MV-4-11 (cell line): ENCODE measurements at places on chromosomes 7 and 10.

DNA sequence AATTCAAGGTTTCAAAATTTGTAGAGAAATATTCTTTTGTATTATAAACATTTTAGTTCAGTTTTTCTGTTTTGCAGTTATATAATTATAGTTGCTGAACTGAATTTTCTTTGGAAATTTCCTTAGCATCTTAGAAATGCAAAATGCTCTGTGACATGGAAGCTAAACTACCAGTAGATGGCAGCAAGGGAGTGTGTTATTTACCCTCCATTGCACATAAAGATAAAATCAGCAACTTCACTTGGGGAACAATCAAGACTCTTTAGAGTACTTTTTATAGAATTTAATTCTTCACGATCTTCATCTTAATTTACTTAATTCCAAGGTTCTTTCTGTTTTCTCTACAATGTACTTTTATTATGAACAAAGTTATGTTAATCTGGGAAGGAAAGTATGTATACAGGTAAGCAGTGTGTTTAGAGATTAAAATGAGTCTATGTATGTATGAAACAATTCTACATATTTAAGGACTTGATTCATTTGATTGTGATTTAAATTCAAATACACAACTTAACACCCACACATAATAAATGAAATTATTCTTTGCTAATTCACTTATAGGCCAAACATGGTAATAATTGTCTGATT, 404.2 kb downstream of the THSD7A start:
- peak; percentile 68 for DNase-seq

DNA sequence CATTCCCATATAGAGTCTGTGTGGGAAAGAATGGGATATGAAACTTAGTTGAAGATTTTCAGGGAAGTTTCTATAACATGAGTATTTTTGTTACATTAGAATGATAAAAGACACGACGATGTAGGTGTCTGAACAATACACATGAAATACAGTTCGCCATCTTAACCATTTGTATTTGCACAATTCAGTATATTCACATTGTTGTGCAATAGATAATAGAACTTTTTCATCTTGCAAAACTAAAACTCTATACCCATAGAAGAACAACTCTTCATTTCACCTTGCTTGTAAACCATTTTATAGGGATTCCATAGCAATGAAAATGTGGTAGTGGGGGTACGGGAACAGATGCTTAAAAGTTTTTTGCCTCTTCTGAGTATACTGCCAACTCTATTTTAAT, 32.8 kb downstream of the SLC39A12 start:
- no peak for DNase-seq

DNA sequence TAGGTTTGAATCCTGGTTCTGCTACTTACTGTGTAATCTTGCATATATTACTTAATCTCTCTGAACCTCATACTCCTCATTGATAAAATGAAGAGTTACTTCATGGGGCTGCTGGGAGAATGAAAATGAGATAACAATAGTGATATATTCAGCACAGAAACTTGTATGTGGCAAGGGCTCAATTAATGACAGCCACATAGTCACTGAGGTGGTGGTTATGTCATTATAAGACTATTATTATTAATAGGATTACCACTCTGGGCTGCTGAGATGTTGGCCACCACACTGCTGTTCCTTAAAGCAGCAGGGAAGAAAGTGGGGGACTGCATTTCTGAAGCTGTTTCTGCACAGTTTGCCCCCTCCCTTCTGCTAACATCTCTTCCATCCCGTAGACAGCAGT, 100.4 kb upstream of the PDLIM1 start:
- DNase-seq: no peak

DNA sequence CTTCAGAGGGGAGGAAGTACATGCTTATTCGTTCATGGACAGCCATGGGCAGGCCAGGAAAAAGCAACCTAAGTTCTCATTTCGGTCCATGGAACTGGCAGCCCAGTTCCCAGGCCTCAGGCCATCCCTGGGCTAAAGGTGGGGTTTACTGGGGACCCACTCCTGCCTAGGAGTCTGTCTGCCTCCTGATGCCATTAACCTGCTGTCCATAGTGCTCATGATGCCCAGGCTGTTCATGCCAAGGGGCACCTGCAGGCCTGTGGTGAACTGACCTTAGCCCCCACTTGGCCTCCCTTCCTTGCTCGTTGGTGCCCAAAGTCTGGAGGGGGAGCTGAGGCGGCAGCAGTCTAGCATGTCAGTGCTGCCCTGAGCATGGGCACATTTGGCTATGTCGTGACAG, 450.2 kb upstream of the MBL2 start:
- no peak for DNase-seq

- no peak for DNase-seq
These were observed 175.3 kb downstream of the RAPGEF5 start for GRCh38 chr7:22181663-22182062.

DNA sequence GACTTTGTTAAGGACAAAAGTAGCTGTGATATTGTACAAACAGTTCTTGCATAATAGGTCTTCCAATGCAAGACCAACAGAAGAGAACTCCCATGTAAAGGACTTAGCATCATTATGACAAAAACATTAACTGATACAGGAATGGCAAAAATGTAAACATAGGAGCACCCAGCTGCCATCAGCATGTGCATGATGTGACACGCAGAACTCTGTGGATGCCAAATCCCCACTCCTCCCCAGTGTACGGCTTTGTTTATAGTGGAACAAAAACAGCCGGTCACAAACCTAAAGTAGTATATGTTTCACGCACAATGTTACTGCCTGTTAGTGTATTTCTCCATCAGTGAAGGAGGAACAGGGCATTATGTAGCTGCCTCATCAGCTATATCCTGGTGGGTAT, 316.0 kb upstream of the AOAH start:
- no peak for DNase-seq

GRCh38 chr7:19079066-19079465, 38.4 kb downstream of the TWIST1 start:
- no peak for DNase-seq

GRCh38 chr7:73812996-73813395, 17.8 kb upstream of the CLDN4 start:
- DNase-seq: no peak

- DNase-seq: no peak
These were observed 200.1 kb upstream of the CELF2 start for GRCh38 chr10:10817609-10818008.

DNA sequence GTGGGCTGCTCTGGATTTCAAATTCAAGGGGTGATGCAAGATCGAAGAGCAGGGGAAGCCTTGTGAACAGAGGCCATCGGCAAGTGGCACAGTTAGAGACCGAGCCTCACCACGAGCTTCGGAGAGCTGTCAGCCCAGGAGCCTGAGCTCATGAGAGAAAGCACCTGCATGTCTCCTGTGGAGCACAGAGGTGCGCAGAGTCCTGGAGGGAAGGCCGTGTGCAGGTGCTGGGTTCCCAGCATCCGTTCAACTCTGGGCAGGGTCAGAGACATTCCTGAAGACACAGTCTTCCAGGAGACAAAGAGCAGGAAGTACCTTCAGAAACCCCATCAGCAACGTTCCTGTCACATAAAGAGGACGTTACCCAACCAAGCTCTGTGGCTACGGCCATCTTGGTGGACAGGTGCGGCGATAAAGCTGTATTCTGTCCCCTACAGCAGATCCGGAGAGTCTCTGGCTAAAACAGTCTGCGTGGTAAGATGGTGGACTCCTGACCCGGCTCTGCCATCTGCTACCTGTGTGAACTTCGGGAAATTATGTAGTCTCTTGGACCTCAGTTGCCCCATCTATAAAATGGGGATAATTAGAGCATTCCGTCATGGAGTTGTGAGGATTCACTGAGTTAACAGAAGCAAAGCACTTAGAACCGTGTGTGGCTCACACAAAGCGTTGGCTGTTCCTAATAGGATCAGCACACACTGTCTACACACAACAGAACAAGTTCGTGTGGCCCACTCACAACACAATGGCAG, 40.6 kb downstream of the NOD1 start:
- no peak for DNase-seq

GRCh38 chr10:11685787-11686218, 56.4 kb upstream of the ECHDC3 start:
- DNase-seq: peak; percentile 91

GRCh38 chr7:29414216-29414615, 149.4 kb upstream of the PRR15 start:
- no peak for DNase-seq

GRCh38 chr10:112373912-112374338, at the start of gene ACSL5:
Gene ACSL5 (plus strand): TSS chr10:112374116. CDS start chr10:112394947, 20,831 bp downstream.
- DNase-seq: no peak

DNA sequence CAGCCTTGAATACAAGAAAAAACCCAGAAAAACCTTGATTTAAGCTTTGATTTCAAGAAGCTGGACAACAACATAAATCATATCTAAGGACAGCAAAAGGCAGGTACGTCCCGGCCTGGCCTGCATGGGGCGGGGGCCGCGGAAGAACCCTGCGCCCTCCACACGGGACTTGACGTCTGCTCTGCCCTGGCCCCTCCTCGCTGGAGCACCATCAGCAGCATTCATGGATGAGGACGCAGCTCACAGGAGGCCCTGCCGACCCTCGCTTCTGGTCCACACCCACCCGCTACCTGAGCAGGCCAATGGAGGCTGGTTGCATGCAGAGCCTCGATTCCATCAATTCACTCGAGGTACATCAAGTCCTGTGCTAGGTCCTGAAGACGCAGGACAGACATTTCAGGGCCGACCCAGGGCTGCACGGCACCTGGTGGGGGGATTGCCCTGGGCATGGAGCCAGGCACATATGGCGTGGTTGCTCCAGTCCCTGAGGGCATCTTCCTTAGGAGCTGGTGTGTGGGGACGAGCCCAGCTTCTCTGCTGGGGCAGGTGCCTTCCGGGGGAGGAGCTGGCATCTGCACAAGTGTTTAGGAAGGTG, 63.1 kb upstream of the NKX6-2 start:
- DNase-seq: no peak

DNA sequence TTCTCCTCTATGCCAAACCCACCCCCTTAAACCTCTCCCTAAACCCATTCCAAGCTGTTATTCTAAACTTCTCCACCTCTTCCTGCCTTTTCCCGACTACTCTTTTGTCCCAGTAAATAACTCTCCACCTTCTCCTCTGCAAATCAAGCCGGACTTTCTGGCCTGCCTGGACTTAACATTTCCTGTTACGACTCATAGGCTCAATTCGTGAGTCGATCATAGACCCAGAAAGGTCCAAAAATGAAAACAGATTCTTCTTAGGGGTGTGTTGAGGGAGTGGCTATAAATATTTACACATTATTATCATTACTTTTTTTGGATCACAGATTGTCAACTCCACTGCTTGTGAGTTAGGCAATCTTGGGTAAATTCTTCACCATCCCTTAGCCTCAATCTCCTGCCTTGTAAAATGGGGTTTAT, 59.0 kb upstream of the HABP2 start:
- no peak for DNase-seq

DNA sequence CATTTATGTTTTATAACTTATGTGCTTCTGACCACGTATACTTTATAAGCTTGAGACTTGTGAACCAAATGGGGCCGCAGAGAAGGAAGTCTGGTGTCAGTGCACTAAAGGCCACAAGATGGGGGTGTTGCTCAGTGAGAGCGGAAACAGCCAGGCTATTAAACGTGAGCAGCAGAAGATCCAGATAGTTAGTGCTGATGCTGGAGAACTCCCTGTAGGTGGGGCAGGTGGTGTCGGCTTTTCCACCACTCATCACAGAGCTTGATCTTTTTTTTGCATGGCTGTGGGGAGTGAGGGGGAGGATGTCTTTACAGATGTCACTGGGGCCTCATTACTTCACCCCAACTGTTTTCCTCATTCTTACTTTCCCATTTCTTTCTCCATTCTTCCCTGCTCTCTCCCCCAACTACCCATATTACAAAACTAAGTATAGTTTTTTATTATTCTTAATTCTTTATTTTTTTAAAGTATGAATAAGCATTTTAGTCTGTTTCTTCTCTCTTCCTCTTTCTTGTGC, 34.7 kb downstream of the ACADSB start:
- DNase-seq: peak; percentile 59

DNA sequence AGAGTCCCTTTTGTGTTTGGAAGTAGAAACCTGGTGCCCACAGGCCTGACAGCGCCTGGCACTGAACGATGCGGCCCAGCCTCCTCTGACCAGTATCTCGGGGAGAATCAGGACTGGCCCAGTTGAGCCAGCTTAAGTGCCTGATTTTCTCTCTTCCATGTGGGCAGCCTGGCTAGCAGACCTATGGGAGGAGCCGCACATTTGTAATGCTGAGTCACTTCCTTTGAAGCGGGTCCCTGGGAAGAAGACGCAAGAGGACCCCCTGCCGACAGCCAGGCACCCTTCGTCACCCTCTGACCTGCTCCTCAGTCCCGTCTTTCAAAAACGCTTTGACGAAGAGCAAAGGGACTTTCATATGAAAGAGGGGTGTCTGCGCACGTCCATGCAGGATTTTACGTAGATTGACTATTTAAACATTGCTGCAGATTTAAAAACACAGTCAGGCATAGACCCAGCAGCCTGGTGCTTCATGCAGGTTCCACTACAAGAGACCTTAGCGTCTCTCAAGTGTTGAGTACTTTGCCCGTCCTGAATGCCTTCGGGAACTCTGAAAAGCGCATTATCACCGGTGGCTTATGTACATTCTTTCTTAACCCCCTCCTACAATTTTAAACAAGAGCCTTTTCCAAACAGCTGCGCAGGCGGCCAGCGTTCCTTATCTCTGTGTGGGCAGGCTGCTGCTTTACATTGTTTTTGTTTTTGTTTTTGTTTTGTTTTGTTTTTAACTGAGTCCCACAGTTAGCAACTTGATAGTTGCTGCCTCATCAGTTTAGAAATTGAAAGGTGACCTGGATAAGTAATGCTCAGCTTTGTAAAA, 36.5 kb upstream of the AP5Z1 start:
- peak; percentile 75 for DNase-seq

DNA sequence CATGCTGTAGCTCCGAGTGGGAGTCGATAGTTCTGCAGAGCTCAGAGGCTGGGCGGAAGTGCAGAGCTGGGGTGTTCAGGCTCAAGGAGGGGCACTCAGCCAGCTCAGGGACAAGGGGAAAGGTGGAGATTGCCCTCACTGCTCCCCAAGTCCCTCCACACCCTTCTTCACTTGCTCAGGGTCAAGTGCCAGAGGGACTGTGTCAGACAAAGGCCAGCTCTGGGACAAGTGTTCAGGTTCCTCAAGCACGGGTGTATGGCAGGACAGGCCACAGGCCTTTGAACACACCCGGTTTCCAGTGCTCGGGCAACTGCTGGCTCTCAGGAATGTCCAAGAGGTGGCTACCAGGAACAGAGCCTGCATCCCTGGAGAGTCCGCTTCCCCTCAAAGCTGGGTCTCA, 293.0 kb upstream of the PODXL start:
- no peak for DNase-seq

GRCh38 chr10:14409856-14410458, 79.2 kb upstream of the FRMD4A start:
- no peak for DNase-seq

GRCh38 chr10:7587168-7587864, 79.5 kb downstream of the ITIH5 start:
- no peak for DNase-seq

GRCh38 chr10:67861750-67862432, 22.6 kb upstream of the SIRT1 start:
- no peak for DNase-seq

DNA sequence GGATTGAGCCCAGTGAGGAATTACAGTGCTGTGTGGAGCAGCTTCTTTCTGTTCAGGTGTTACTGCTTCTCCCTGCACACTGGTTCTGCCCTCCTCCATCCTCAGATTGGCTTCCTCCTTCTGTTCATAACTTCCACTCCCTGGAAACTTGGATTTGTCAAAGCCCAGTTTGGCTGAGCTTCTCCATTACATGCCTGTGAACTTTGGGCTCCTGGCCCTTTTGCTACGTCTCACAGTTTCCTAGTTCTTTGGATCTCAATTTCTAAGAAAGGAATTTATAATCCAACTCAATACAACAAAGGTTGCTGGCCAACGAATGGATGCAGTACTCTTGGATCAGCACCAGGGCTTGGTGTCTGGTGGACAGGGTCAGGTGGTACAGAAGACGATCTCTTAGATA, 318.1 kb downstream of the RPS24 start:
- no peak for DNase-seq

GRCh38 chr10:16949816-16950215, 132.6 kb upstream of the RSU1 start:
- DNase-seq: no peak
